ENCODE measurements at places on chromosomes 4 and X.

DNA sequence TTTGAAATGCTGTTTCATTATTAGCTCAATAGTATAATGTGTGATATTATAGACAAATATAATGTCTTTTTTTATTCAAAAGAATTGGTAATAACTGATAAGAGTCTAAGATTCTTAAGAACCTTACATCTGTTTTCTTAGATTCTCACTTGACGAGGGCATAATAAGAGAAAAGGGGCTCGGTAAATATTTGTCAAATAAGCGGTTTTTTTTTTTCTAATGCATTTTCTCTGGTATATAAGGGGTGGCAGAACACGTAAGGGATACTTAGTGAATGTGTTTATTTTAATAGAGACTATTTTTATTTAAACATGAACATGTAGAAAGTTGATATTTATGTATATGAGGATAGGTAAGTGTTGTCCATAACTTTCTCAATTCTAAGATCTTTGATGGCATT lies 200.6 kb downstream of the RAPGEF2 start:
- no peaks in the 10 kb centered on the region for H3K27me3 ChIP-seq
- H3K27ac ChIP-seq: no peak overlapping the region
- H3K4me1 ChIP-seq: no peaks in the 10 kb centered on the region
- H3K4me3 ChIP-seq: no peak overlapping the region
- no peaks in the 10 kb centered on the region for H3K36me3 ChIP-seq

DNA sequence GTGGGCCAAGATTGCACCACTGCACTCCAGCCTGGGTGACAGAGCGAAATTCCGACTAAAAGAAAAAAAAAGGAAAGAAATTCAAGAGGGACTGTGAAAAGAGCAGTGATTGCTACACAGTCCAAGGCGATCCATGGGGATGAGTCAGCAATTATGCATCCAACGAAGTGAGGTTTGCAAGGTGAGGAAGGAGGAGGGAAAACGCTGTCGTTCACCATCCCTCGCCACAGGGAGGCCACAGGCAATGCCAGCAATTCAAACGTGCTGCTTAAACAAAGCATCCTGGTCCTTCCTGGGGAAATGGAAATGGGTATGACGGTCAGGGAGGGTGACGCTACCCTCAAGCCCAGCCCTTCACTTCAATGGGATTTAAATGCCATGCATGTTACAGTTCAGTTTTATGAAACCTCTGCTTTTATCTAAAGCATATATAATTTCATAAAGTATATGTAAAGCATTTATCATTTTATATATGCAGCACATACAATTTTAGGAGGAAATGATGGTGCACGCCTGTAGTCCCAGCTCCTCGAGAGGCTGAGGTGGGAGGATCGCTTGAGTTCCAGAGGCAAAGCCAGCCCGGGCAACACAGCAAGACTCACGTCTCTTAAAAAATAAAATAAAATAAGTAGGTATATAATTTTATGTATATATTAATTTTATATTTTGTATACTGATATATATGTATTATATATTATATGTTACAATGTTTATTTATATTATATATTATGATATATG lies 108.7 kb downstream of the DHRSX start:
- peaks cover 2% of the 10 kb centered on the region for H3K4me1 ChIP-seq
- no peak overlapping the region for H3K4me3 ChIP-seq
- DNase-seq: no peak
- no peaks in the 10 kb centered on the region for H3K27me3 ChIP-seq
- H3K27ac ChIP-seq: no peak overlapping the region

GRCh38 chr4:81930506-81931238 lies 443.1 kb downstream of the HNRNPD start:
- H3K36me3 ChIP-seq: no peaks in the 10 kb centered on the region
- no peaks in the 10 kb centered on the region for H3K27me3 ChIP-seq

GRCh38 chr4:33722254-33722653 lies 2522.1 kb downstream of the ARAP2 start:
- H3K27ac ChIP-seq: no peak overlapping the region
- no peaks in the 10 kb centered on the region for H3K27me3 ChIP-seq
- H3K4me3 ChIP-seq: no peak overlapping the region
- no peaks in the 10 kb centered on the region for H3K36me3 ChIP-seq
- no peak for DNase-seq

- H3K27me3 ChIP-seq: no peaks in the 10 kb centered on the region
- no peak for DNase-seq
- no peaks in the 10 kb centered on the region for H3K4me1 ChIP-seq
- H3K4me3 ChIP-seq: no peak overlapping the region
- no peak overlapping the region for H3K27ac ChIP-seq
- H3K36me3 ChIP-seq: no peaks in the 10 kb centered on the region
These were observed 570.9 kb downstream of the ADGRL3 start for GRCh38 chr4:61771056-61771455.

DNA sequence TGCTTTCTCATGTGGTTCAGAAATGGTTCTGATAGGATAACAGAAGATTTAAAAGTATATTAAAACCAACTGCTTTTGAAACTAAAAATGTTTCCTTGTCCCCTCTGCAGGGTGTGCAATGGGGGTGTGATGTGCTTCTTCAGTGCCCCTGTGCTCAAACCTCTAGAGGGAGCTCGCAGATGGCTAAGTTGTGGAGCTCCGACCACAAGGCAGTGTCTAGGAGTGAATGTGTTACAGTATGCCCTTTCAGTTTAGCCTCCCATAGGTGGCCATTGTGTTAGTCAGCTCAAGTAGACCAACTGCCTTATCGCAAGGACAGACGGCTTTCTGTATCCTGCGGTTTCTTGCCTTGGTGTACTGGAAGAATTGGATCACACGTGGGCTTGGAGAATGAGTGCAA lies 130.5 kb downstream of the TENT5D start:
- no peaks in the 10 kb centered on the region for H3K36me3 ChIP-seq
- H3K4me3 ChIP-seq: no peak overlapping the region
- no peak for DNase-seq
- no peak overlapping the region for H3K27ac ChIP-seq
- H3K4me1 ChIP-seq: no peaks in the 10 kb centered on the region

GRCh38 chr4:75036046-75036830 lies 103.3 kb downstream of the PARM1 start:
- no peaks in the 10 kb centered on the region for H3K36me3 ChIP-seq
- DNase-seq: no peak
- no peak overlapping the region for H3K27ac ChIP-seq
- H3K27me3 ChIP-seq: no peaks in the 10 kb centered on the region

- H3K4me3 ChIP-seq: no peak overlapping the region
- H3K27ac ChIP-seq: no peak overlapping the region
- peaks cover 6% of the 10 kb centered on the region for H3K4me1 ChIP-seq
- DNase-seq: no peak
- no peaks in the 10 kb centered on the region for H3K27me3 ChIP-seq
These were observed 13.0 kb upstream of the RHOXF2 start for GRCh38 chrX:120145295-120145925.

DNA sequence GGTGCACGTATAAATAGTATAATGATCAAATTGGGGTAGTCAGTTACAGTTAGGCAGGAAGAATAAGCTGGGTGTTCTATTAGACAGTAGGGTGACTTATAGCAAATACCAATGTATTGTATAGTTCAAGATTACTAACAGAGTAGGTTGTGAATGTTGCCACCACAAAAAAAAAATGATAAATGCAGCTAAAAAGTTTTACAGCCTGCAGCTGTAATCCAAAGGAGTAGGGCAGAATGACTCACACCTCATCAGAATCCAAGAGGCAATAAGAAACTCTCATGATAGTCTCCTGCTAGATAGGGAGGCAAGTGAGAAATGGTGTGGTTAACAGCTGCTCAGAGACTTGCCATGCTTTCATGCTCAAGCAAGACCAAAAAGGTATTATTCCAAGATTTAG lies 19.6 kb upstream of the TCEAL4 start:
- DNase-seq: no peak
- no peaks in the 10 kb centered on the region for H3K4me1 ChIP-seq
- H3K4me3 ChIP-seq: no peak overlapping the region

- H3K4me3 ChIP-seq: peak overlapping the region; percentile 41
- DNase-seq: no peak
- no peak overlapping the region for H3K27ac ChIP-seq
- H3K4me1 ChIP-seq: peaks cover 13% of the 10 kb centered on the region
These were observed 1.7 kb downstream of the CLCN4 start for GRCh38 chrX:10158279-10159144.

GRCh38 chr4:188444500-188444899 lies 305.3 kb downstream of the TRIML1 start:
- no peaks in the 10 kb centered on the region for H3K36me3 ChIP-seq
- H3K4me3 ChIP-seq: no peak overlapping the region
- H3K27ac ChIP-seq: no peak overlapping the region
- no peaks in the 10 kb centered on the region for H3K27me3 ChIP-seq

DNA sequence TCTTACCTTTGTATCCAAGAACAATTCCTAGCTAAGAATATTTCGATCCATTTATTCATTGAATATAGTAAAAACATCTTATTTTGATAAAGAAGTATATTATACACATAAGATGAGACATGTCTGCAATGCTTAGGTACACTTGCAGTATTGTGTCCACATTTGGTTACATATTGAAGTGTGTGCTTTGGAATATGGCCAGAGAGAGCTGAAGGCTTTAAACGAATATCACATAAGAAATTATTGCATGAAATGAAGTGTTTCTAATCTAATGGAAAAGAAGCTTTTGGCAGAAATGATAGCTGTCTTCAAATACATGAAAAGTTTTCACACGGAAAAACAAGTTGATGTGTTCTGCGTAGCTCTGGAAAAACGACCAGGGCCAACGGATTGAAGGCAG lies 516.1 kb upstream of the ZFP42 start:
- H3K27me3 ChIP-seq: no peaks in the 10 kb centered on the region
- no peaks in the 10 kb centered on the region for H3K4me1 ChIP-seq
- no peak overlapping the region for H3K27ac ChIP-seq

- H3K4me1 ChIP-seq: no peaks in the 10 kb centered on the region
- H3K27me3 ChIP-seq: no peaks in the 10 kb centered on the region
- no peak overlapping the region for H3K27ac ChIP-seq
- H3K4me3 ChIP-seq: no peak overlapping the region
- no peak for DNase-seq
- no peaks in the 10 kb centered on the region for H3K36me3 ChIP-seq
These were observed 661.5 kb upstream of the EPHA5 start for GRCh38 chr4:66331761-66332160.

GRCh38 chrX:155774387-155774786 lies 106.8 kb upstream of the VAMP7 start:
- no peaks in the 10 kb centered on the region for H3K27me3 ChIP-seq
- H3K4me1 ChIP-seq: no peaks in the 10 kb centered on the region
- peaks cover 6% of the 10 kb centered on the region for H3K36me3 ChIP-seq
- H3K27ac ChIP-seq: no peak overlapping the region
- no peak overlapping the region for H3K4me3 ChIP-seq
- no peak for DNase-seq

- H3K36me3 ChIP-seq: no peaks in the 10 kb centered on the region
- H3K27ac ChIP-seq: no peak overlapping the region
- H3K4me1 ChIP-seq: no peaks in the 10 kb centered on the region
These were observed 1338.0 kb downstream of the FSTL5 start for GRCh38 chr4:160825644-160826338.

DNA sequence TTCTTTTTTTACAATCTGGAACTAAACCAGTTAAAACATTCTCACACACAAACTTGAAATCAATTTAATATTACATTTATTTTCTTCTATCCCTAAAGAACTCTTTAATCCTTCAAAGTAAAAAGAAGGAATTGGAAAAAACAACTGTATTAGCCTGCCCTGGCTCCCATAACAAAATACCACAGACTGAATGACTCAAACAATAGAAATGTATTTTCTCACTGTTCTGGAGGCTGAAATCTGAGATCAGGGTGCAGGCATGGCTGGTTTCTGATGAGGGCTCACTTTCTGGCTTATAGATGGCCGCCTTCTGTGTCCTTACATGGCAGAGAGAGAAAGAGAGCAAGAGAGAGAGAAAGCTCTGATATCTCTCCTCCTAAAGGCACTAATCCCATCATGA lies 149.4 kb downstream of the PDGFRA start:
- H3K4me1 ChIP-seq: no peaks in the 10 kb centered on the region
- H3K4me3 ChIP-seq: no peak overlapping the region
- no peaks in the 10 kb centered on the region for H3K36me3 ChIP-seq
- no peak for DNase-seq
- H3K27me3 ChIP-seq: no peaks in the 10 kb centered on the region

- H3K4me1 ChIP-seq: no peaks in the 10 kb centered on the region
- H3K27me3 ChIP-seq: no peaks in the 10 kb centered on the region
- no peaks in the 10 kb centered on the region for H3K36me3 ChIP-seq
- H3K4me3 ChIP-seq: no peak overlapping the region
These were observed 2073.4 kb downstream of the ARAP2 start for GRCh38 chr4:34170946-34171345.

GRCh38 chrX:16771483-16772398 lies 14.5 kb upstream of the TXLNG start:
- H3K4me1 ChIP-seq: no peaks in the 10 kb centered on the region
- peaks cover 29% of the 10 kb centered on the region for H3K27me3 ChIP-seq
- H3K27ac ChIP-seq: no peak overlapping the region

- no peaks in the 10 kb centered on the region for H3K36me3 ChIP-seq
- DNase-seq: no peak
- H3K4me3 ChIP-seq: no peak overlapping the region
- no peak overlapping the region for H3K27ac ChIP-seq
- H3K27me3 ChIP-seq: no peaks in the 10 kb centered on the region
These were observed 521.2 kb downstream of the STIM2 start for GRCh38 chr4:27381815-27382214.

GRCh38 chr4:52641854-52642563 lies 17.1 kb downstream of the USP46 start:
- H3K4me1 ChIP-seq: peaks cover 7% of the 10 kb centered on the region
- H3K36me3 ChIP-seq: no peaks in the 10 kb centered on the region
- no peaks in the 10 kb centered on the region for H3K27me3 ChIP-seq
- no peak overlapping the region for H3K4me3 ChIP-seq
- H3K27ac ChIP-seq: no peak overlapping the region

- no peak overlapping the region for H3K27ac ChIP-seq
- peaks cover 19% of the 10 kb centered on the region for H3K4me1 ChIP-seq
- H3K27me3 ChIP-seq: no peaks in the 10 kb centered on the region
These were observed 1.2 kb downstream of the USP46 start for GRCh38 chr4:52657618-52658501.

DNA sequence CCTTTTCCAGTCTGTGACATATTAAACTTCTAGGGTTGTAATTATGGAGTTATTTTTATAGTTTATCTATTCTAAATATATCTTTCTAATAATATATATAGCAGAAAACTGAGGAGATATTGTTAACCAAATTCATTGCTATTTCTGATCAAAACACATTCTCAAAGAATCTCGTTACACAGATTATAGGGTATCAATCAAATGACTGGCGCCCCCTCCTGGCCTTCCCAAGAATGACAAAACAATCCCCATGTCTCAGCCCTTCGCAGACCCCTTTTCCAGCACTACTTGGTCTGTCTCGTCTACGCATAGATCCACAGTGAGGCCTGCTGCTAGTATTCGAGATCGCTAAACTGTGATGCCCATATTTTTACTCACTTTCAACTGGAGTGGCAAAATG lies 209.3 kb downstream of the GPC3 start:
- no peak overlapping the region for H3K4me3 ChIP-seq
- DNase-seq: no peak
- no peaks in the 10 kb centered on the region for H3K36me3 ChIP-seq
- H3K27ac ChIP-seq: no peak overlapping the region
- no peaks in the 10 kb centered on the region for H3K27me3 ChIP-seq
- no peaks in the 10 kb centered on the region for H3K4me1 ChIP-seq

All from spinal cord (tissue), 10 donors.